ENCODE measurements at places on chromosomes 13 and 19. TPM values are rescaled to one million over a fixed set of nuclear protein-coding genes. Genes with fewer than 3 reads are reported as not detected.

The S1PR2 gene
- 5.3 TPM for total RNA-seq

The DNAAF3 gene
- total RNA-seq = 10.3 TPM

DNA sequence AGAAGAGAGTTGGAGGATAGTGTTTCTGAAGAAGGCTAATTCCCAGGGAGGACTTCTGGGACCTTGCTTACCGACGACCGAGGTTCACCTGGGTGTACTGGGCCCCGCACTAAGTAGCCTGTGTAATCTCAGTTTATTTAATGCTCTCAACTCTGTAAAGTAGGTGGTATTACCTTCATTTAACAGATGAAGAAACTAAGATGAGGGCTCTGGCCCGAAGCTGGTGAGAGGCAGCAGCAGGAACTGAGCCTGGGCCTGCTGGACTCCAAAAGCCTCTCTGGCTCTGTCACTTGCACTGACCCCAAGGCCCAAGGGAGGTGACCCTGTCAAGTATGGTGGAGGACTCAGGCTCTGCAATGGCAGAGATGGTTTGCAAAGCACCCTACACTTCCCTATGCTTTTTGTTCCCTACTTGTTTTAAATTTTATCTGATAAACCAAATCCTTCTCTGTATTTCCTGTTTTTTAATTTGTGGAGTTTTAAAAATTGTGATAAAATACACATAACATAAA, 50.6 kb downstream of the GGACT start:
- H3K4me1 ChIP-seq = no peaks in the 10 kb centered on the region
- no peak overlapping the region for H3K4me3 ChIP-seq
- no peak for DNase-seq
- H3K27me3 ChIP-seq = no peaks in the 10 kb centered on the region

GRCh38 chr19:40754611-40755247, 3.7 kb downstream of the SNRPA start:
- H3K27me3 ChIP-seq = no peaks in the 10 kb centered on the region
- peaks cover 91% of the 10 kb centered on the region for H3K36me3 ChIP-seq
- peak overlapping the region; percentile 53 for H3K27ac ChIP-seq
- H3K4me1 ChIP-seq = peaks cover 42% of the 10 kb centered on the region
- peak; percentile 47 for DNase-seq

DNA sequence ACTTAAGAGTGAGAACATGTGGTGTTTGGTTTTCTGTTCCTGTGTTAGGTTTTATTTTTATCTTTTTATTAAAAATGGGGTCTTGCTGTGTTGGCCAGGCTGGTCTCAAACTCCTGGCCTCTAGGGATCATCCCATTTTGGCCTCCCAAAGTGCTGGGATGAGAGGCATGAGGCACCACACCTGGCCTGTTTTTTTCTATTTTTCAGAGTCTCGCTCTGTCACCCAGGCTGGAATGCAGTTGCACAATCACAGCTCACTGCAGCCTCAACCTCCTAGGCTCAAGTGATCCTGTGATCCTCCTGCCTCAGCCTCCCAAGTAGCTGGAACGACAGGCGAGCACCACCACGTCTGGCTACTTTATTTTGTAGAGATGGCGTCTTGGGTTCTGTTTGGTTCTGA, 7.6 kb downstream of the ZNF574 start:
- no peak for DNase-seq
- no peaks in the 10 kb centered on the region for H3K27me3 ChIP-seq
- peaks cover 39% of the 10 kb centered on the region for H3K36me3 ChIP-seq
- H3K27ac ChIP-seq = no peak overlapping the region
- peaks cover 13% of the 10 kb centered on the region for H3K4me1 ChIP-seq

The TPT1 gene
- total RNA-seq = 1,364 TPM

DNA sequence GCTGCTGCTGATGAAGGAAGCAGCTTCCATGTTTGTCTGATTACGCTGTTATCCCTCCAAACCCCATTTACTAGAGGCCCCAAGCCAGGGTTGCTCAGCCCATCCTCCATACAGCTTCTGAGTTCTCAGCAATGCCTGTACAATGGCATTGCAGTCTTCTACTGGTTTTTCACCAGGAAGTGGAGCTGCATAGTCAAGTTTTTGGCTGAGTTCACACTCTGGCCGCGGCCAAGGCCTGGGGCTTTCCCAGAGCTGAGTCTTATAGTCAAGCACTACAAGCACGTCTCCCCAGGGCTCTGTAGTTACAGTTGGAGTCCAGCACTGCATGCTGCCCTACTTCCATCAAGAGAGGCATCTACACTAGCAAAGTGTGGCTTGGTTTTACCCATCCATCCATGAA, 182.5 kb downstream of the POU4F1 start:
- H3K27ac ChIP-seq = no peak overlapping the region
- no peak for DNase-seq
- no peaks in the 10 kb centered on the region for H3K36me3 ChIP-seq

The SIGLEC12 gene
- total RNA-seq = not detected

DNA sequence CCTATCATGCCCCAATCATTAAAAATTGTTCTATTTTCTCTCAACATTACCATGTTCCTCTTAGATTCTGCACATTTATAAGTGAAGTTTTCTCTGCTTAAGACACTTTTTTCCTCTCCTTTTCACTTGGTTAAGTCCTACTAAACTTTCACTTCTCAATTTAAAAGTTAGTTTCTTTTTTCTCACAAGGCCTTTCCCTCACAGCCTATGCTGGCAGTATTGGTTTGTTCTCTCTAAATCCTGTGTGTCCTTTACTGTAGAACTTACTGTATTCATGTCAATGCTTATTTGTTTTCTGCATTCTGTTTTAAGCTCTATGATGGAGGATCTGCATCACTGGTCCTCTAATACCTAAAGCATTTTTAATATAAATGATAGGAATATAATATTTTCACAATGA, 2816.6 kb downstream of the PCDH9 start:
- H3K4me1 ChIP-seq = no peaks in the 10 kb centered on the region
- no peak overlapping the region for H3K27ac ChIP-seq
- no peaks in the 10 kb centered on the region for H3K27me3 ChIP-seq
- DNase-seq = no peak

The SYT5 gene
- 0.54 TPM for total RNA-seq

The TNFRSF19 gene
- total RNA-seq = 38.3 TPM

- H3K4me1 ChIP-seq = peaks cover 22% of the 10 kb centered on the region
- H3K4me3 ChIP-seq = peak overlapping the region; percentile 93
- DNase-seq = no peak
- no peaks in the 10 kb centered on the region for H3K27me3 ChIP-seq
These were observed 822 bp upstream of the RFXAP start for GRCh38 chr13:36817996-36818803.

The ZSCAN4 gene
- total RNA-seq = not detected

The PRODH2 gene
- total RNA-seq = not detected

The DBP gene
- 4.9 TPM for total RNA-seq

GRCh38 chr19:18488403-18488723, 33.5 kb downstream of the ELL start:
- peak; percentile 14 for DNase-seq
- H3K36me3 ChIP-seq = peaks cover 5% of the 10 kb centered on the region
- H3K27me3 ChIP-seq = no peaks in the 10 kb centered on the region

DNA sequence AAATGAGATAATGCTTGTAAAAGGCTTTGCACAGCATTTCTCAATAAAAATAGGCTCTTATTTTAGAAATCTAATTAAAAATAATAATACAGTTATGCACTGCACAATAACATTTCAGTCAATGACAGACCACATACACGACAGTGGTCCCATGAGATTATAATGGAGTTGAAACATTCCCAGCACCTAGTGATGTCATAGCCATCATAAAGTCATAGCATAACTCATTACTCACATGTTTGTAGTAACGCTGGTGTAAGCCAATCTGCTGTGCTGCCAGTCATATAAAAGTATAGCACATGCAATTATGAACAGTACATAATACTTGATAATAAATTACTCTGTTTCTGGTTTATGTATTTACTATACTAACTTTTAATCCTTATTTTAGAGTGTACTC, 12.7 kb upstream of the SERPINE3 start:
- no peaks in the 10 kb centered on the region for H3K27me3 ChIP-seq
- no peak overlapping the region for H3K4me3 ChIP-seq
- no peak overlapping the region for H3K27ac ChIP-seq
- no peaks in the 10 kb centered on the region for H3K4me1 ChIP-seq
- no peaks in the 10 kb centered on the region for H3K36me3 ChIP-seq

GRCh38 chr19:55283548-55284377, at the start of gene BRSK1:
TSS of gene BRSK1 (plus strand) at chr19:55283997. CDS start at chr19:55284443, 446 bp downstream.
- H3K36me3 ChIP-seq = peaks cover 34% of the 10 kb centered on the region
- peaks cover 55% of the 10 kb centered on the region for H3K27me3 ChIP-seq
- no peak within 1 kb of the TSS for H3K4me3 ChIP-seq
- DNase-seq = no peak

DNA sequence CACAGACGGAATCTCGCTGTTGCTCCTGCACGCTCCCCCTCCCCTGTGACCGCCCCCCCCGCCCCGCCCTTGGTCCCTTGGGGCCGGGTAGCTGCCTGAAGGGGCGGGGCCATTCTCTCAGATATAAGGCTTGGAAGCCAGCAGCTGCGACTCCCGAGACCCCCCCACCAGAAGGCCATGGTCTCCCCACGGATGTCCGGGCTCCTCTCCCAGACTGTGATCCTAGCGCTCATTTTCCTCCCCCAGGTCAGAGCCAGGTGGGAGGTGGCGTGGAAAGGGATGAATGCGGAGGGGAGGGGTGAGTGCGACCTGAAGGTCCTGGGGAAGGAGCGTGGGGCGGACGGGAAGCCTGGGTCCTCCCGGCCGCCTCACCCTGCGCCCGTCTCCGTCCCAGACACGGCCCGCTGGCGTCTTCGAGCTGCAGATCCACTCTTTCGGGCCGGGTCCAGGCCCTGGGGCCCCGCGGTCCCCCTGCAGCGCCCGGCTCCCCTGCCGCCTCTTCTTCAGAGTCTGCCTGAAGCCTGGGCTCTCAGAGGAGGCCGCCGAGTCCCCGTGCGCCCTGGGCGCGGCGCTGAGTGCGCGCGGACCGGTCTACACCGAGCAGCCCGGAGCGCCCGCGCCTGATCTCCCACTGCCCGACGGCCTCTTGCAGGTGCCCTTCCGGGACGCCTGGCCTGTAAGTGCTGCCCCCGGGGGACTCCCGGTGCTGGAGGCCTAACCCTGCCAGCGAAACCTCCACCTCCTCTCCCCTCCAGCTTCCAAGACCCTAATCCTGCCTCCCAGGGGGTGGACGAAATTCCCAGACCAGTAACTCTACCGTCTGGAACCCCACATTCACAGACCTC, at the start of gene DLL3:
DLL3 (plus strand) TSS at position 150 of the 845 bp plus-strand sequence; CDS start at position 178, 28 bp downstream.
- H3K27ac ChIP-seq = no peak within 1 kb of the TSS
- peaks cover 22% of the 10 kb centered on the region for H3K4me1 ChIP-seq
- H3K36me3 ChIP-seq = peaks cover under 1% of the 10 kb centered on the region
- DNase-seq = peak; percentile 47

GRCh38 chr13:89865164-89866064, 1482.1 kb upstream of the MIR17HG start:
- no peak overlapping the region for H3K4me3 ChIP-seq
- no peak overlapping the region for H3K27ac ChIP-seq
- DNase-seq = no peak
- no peaks in the 10 kb centered on the region for H3K4me1 ChIP-seq
- H3K36me3 ChIP-seq = no peaks in the 10 kb centered on the region

The KLK14 gene
- 0.34 TPM for total RNA-seq

The ZNF578 gene
- not detected for total RNA-seq

- no peak for DNase-seq
- H3K4me3 ChIP-seq = no peak overlapping the region
- peaks cover 25% of the 10 kb centered on the region for H3K4me1 ChIP-seq
- peaks cover 6% of the 10 kb centered on the region for H3K27me3 ChIP-seq
These were observed 3.9 kb downstream of the PPM1N start for GRCh38 chr19:45502111-45502510.

Measured in Calu3 (cell line).